ENCODE measurements at places on chromosomes 12 and 14.

- DNase-seq: no peak
Measured at GRCh38 chr12:28683366-28683765, 465.7 kb upstream of the FAR2 start.

DNA sequence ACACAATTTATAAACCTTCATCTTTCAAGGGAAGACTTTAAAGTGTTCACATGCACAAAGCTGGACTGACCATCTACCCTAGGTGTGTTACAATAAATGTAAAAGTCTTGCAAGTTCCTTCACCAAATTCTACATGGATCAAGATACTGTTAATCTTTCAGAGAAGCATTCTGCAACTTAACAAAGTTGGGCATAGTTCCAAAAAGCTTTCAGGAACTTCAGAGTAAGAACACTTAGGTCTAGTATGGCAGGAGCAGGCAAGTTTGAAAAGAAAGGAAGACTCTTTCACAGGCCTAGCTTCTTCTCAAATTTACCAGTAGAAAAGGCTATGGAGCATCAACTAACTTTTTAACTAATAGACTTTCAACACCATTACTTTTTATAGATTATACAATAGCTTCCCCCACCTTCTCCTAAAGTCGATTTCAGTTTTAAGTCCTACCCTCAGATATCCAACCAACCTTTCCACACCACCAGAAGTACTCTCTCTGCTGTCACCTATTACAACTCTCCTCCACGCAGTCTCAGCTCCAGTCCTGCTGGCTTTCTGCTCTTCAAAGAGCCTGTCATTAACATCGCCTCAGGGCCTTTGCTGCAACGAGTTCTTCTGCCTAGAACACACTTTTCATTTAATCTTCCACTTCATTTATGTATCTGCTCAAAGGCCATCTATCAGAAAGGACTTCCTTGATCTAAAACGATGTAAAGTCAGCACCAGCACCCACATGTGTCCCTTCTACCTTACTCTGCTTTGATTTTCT lies 333.9 kb downstream of the CEP128 start:
- no peak for DNase-seq

DNA sequence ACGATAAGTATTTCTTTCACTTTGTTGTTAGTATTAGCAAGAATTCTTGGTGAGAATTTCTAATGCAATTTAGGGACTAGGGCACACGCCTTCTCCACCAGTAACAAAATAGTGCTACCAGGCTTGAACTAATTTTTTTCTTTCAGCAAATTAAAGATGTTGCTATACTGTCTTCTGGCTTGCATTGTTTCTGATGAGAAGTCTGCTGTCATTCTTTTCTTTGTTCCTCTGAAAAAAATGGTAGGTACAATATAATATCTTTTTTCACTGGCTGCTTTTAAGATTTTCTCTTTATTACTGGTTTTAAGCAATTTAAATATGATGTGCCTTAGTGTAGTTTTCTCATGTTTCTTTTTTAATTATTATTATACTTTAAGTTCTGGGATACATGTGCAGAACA lies 171.2 kb downstream of the PCNX1 start:
- no peak for DNase-seq

GRCh38 chr12:57134949-57135348 lies 6.7 kb downstream of the LRP1 start:
- no peak for DNase-seq

GRCh38 chr14:75277008-75277814 lies 1.4 kb upstream of the FOS start:
- DNase-seq: peak; percentile 68

GRCh38 chr12:75058228-75058627 lies 151.4 kb downstream of the KCNC2 start:
- no peak for DNase-seq

- DNase-seq: no peak
Measured at GRCh38 chr14:33369972-33370371, 431.3 kb downstream of the NPAS3 start.

- DNase-seq: no peak
Measured at GRCh38 chr12:40144023-40144422, 38.1 kb upstream of the SLC2A13 start.

DNA sequence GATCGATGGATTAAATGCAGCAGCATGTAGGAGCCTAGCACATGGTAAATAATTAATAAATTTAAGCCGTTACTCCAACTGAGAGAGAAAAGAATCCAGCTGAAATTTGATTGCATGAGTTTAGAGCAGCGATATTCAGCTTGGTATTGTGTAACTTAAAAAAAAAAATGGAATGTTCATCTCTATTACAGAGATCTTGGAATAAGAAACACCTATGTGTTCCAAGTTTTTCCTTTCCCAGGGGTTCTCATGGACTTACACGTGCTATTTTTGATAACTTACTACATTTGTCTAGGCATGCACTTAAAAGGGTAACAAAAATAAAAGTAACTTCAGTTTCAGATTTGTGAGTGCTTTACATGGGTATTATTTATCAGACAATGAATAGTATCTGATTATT lies 122.8 kb downstream of the RASSF9 start:
- DNase-seq: no peak

DNA sequence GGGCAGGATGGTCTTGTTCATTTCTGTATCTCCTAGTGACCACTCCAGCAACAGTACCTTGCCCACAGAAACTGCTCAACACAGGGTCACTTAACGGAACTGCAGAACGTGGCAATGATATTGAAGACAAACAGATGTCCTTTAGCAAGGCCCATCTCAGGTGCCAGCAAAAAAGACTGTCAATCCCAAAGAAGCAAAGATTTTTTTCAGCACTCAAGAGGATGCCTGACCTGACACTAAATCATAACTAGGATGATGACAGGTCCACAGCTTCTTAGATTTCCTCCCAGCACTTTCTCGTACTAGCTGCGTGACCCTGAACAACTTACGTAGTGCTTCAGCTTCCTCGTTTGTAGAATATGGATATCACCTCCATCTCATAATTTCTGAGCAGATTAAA lies 39.4 kb downstream of the ATP2B1 start:
- DNase-seq: no peak

DNA sequence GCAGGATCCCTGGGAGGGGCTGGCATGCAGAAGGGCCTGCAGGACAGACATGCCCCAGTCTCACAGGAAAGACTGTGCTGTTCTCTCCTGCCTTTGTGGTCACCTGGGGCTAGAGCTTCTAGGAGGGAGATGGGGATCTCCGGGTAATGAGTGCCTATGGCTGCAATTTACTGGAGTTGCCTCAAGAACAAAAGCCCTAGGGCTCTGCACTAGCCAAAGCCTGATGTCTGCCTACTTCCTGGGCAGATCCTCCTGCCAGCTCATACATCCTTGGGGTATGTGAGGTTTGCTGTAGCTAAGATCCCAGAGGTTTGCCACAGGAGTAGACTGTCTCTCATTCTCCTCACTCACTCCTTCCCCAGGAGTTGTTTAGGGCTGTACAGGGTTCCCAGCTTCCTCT lies 106.9 kb upstream of the PPFIA2 start:
- no peak for DNase-seq

- DNase-seq: no peak
Measured at GRCh38 chr12:505221-505620, 45.5 kb downstream of the B4GALNT3 start.

DNA sequence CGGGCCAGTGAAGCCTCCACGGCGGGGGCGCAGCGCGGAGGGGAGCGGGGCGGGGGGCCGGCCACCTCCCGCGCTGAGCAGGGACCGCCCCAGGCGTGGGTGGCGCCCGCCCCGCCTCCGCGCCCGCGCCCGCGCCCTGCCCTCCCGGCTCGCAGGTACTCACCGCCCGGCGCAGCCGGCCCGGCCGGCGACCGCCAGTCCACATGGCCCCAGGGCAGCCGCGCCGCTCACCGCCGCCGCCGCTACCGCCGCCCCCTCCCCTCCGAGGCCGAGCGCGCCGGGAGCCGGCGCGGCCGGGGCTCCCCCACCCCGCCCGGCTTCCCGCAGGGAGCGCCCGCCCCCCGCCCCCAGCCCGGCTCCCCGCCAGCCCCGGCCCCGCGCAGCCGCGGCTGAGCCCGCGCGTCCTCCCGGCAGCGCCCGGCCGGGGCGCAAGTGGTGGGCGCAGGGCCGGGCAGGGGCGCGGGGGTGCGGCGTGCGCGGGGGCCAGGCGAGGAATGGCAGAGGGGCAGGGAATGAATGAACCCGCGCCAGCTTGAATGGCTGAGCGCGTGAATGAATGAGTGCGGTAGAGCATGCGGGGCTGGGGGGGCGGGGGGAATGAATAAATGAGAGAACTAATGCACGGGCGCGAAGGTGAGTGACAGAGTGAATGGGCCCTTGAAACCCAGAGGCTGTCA lies at the start of gene BEGAIN:
TSS of gene BEGAIN (minus strand) at position 332 of the 677 bp plus-strand sequence. CDS start at position 205, 127 bp downstream.
- DNase-seq: no peak

DNA sequence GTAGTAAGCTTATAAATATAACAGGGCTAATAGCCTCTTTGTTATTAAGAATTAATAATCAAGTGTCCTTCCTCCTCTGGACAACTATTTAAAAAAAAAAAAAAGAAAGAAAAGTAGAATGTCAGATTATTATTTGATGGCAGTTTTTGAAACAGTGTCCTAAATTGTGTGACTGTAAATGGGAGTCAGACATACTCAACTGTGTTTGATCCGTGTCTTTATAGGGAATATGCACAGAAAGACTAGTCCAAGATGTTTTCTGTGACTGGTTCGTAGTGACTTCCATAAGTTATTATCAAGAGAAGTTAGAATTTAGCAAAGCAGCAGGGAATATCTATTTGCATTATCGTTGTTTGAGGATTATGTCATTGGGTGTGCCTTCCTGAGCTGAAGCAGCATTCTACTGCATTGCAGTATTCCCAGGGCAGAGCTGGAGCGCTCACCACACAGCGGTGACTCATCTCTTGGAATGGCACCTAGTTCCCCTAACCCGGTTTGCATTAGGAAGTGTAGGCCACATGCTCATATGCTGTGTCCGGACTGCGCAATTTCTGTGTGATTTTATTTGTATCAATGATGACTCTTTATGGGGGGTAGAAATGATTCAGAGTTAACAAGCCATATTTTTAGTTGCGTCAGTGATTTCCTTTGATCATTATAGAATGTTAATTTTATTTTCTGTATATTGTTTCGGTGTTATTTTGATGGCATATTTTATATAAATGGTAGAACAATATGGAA lies 7.9 kb downstream of the DYNC1H1 start:
- no peak for DNase-seq

GRCh38 chr12:65536351-65536750 lies 257.9 kb downstream of the MSRB3 start:
- DNase-seq: no peak

DNA sequence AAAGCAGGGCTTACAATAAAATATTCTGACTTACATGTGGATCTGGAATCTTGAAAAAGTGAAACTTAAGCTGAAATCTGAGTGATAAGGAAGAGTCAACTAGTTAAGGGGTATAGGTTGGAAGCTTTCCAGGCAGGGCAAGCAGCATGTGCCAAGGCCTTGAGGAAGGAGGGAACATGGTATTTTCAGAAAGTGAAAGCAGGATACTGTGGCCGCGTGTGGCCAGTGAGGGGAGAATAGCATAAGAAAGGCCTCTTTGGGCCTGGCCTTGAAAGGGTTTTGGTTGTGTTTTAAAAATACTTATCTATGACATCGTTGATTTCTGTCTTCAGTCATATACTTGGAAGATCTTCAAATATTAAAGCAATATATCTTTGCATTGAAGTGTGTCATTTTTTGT lies 213.4 kb downstream of the AKAP6 start:
- DNase-seq: no peak

DNA sequence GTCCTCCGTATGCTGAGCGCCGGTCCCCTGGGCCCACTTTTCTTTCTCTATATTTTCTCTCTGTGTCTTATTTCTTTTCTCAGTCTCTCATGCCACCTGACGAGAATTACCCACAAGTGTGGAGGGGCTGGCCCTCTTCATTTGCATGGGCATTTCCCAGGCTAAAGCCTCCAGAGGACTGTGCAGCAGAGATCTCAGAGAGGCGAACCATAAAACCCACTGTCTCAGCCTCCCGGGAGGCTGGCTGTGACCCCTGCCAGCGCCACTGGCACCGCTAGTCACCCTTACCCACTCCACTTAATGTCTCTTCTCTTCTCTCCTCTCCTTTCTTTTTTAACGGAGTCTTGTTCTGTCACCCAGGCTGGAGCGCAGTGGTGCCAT lies 7.1 kb upstream of the SERPINA9 start:
- no peak for DNase-seq

- no peak for DNase-seq
Measured at GRCh38 chr12:57008178-57008577, 1.8 kb upstream of the ZBTB39 start.

- no peak for DNase-seq
Measured at GRCh38 chr12:19998961-19999804, 369.2 kb upstream of the PDE3A start.

- DNase-seq: peak; percentile 29
Measured at GRCh38 chr14:100547633-100548294, 39.5 kb downstream of the BEGAIN start.

- DNase-seq: no peak
Measured at GRCh38 chr14:24249230-24250021, 7.0 kb upstream of the TINF2 start.

DNA sequence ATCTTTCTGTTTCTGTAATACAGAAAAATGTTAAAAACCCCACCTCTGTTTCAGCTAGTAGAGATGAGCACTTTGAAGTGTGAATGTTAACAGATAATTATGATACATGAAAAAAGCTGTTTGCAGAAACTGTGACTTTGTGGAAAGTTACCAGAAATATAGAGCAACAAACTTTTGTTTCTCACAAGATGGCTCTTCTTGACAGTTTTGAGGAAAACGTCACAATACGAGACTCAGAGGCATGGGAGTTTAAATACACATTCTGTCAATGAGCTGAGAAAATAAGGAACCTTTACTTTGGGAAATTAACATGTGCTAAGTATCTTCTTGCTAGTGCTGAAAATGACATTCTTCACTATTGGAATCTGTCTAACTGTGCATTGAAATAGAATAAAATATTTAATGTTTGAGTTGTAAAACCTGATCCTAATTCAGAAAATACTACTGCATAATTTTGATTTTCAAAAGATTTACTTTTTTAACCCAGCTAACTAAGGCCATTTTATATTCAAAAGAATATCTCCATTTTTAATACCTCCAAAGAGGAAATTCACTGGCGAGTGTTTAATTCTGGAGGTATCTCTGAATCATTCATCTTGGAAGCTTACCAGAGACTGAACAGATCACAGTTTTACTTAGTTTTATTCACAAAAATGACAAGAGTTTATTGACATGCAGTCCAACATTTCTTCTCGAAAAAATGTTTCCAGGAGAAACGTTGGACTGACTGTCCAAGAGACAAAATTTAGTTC lies 308.9 kb upstream of the LRFN5 start:
- DNase-seq: no peak

DNA sequence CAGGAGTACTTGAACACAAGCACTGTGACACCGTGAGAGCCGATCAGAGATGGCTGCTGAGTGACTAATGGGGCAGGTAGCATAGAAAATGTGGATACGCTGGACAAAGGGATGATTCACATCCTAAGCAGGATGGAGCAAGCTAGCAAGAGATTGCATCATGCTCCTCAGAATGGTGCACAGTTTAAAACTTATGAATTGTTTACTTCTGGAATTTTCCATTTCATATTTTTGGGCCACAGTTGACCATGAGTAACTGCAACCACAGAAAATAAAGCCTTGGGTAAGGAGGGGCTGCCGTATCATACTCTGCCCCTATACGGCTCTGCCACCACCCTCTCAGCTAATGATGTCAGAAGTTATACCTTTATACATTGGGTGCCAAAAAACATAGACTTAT lies 23.3 kb upstream of the MARK3 start:
- no peak for DNase-seq

Data from memory B cell (primary cell).